GDM1 (cell line): ENCODE measurements at places on chromosomes 11 and 22.

DNA sequence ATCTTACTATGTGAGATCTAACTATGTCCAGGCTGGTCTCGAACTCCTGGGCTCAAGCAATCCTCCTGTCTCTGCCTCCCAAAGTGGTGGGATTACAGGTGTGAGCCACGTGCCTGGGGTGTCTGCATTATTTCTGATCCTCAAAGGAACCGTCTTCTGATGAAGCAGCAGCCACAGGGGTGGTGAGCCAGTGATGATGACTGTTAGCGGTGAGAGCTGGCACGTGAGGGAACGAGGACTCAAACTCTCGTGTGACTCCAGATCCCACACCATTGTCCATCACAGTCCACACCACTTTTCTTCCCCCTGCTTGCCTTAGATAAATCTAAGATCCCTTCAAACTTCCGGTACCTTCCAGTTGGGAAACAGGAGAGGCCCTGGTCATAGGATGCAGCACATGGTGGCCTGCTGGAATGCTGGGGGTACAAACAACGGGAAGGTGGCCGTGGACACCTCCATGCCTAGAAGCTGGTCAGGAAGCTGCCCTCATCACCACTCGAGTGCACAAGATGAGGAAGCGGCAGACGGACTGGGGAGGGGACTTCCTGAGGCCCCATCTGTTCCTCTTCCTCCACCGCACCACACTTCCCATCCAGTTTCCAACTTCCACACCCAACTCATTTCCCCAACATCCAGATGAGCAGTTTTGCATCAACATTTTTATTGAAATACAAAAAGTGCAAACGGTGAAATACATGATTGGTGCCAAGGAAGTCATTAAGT is 23.8 kb downstream of the ARHGAP1 start:
- peak; percentile 31 for DNase-seq

- DNase-seq, result no peak
These were observed 2.4 kb downstream of the LTBP3 start for GRCh38 chr11:65555693-65556231.

DNA sequence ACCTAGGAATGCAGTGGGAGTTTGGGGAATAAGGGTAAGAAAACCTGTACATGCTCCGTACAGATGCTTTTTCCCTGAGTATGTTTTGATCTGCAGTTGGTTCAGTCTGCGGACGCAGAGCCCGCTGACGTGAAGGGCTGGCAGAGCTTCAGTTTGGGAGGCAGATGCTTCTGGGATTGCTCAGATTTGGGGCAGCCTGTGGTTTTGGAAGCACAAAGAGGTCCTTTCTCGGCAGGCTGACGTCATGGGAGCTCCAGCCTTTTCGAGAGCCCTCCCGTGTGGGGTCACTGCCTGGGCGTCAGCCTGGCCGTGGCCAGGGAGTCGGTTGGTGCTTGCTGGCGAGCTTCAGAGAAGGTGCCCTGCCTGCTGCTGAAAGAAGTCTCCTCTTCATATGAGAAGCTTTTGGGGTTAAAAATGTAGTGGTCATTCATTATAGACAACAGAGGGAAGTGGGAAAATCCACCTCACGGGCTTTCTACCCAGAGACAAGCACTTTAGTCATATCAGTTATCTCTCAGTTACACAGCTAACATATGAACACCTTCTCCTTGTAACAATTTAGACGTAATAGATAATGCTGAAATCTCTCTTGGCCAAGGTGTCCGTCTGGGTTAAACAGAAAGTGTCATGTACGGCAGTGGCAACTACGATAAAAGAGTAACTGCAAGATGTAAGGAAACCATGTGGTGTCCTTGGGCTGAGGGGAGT is 26.8 kb downstream of the TPCN2 start:
- DNase-seq, result no peak

GRCh38 chr11:132349811-132350733 is 979.7 kb downstream of the NTM start:
- no peak for DNase-seq

DNA sequence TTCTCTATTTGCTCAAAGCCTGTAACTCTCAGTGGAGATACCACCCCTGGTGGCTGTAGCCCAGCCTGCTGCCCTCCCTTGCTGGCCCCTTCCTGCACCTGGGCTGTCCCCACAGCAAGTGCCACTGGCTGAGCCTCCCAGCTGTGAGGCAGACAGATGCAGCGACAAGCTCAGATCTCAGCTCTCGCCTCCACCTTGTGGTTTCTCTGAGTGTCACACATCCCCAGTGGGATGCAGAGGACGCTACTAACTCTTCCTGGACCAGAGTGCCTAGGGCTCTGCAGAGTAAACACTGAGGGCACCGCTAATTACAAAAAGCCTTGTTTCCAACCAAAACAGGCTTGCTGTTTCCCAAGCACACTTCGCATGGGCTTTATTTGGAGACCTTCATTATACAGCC is 8.9 kb downstream of the YPEL1 start:
- no peak for DNase-seq

- DNase-seq, result no peak
These were observed 317.5 kb upstream of the ZC3H12C start for GRCh38 chr11:109775686-109776085.
